ENCODE measurements at places on chromosomes 16 and 17.

GRCh38 chr17:63930951-63931575 is 1.1 kb downstream of the CD79B start:
- no peak for DNase-seq

GRCh38 chr17:12358477-12358876 is 307.2 kb upstream of the MYOCD start:
- DNase-seq = no peak

- DNase-seq = no peak
Observed at GRCh38 chr17:50544516-50544915, 2.5 kb upstream of the SPATA20 start.

DNA sequence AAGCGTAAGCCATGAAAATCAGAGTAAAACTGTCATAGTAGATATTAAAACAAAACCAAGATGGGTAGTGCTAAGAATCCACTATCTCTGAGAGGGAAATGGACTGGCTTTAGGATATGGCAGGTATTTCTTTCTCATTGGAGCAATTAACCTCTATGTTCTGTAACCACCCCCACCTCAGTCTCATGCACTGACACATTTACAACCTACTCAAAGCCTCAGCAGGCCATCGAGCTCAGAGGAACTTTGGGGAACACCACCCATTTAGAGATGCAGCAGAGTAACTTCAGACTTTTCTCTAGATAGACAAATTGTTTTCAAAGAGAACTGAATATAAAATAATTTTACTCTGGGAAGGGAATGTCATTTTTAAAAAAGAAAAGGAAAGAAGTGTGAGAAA is 615.8 kb upstream of the ZFHX3 start:
- DNase-seq = no peak

GRCh38 chr17:29394761-29395160 is 4.6 kb downstream of the TAOK1 start:
- no peak for DNase-seq

- DNase-seq = no peak
Observed at GRCh38 chr16:4775005-4775404, 8.0 kb upstream of the ZNF500 start.

- no peak for DNase-seq
Observed at GRCh38 chr17:73947281-73947965, 256.1 kb upstream of the RPL38 start.

GRCh38 chr17:39197380-39198185 is at the start of gene CACNB1:
Gene CACNB1, minus strand, starts transcription at chr17:39197669. Its CDS starts 174 bp downstream, at chr17:39197495.
- DNase-seq = peak; percentile 88

GRCh38 chr16:4240624-4241023 is 1.3 kb downstream of the SRL start:
- peak; percentile 16 for DNase-seq

DNA sequence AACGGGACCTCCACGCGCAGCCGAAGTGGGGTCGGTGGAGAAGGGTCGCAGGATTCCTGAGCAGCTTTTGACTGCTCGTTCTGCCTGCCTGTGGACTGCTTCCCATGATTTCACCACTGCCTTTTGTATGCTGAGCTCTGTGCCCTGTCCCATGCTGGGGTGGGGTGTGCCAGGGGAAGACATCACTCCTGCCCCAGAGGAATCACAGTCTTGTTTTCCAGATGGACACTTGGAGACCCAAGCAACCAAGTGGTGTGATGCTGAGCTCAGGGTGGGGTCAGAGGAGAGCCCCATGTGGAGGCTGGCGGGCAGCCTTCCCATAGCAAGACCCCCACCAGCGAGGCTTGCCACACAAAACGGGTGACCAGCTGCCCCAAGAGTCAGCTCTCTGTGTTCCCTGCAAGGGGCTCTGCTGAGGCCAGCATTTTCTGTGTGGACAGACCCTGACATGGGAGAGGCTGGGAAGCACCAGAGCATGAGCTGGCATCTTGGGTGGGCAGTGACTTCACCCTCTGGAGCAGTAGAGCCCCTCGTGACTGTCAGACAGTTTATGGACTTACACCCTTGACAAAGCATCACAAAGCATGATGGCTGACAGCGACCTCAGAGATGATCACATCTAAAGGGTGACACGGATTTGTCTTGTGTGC is 111.9 kb downstream of the GNAO1 start:
- DNase-seq = no peak

DNA sequence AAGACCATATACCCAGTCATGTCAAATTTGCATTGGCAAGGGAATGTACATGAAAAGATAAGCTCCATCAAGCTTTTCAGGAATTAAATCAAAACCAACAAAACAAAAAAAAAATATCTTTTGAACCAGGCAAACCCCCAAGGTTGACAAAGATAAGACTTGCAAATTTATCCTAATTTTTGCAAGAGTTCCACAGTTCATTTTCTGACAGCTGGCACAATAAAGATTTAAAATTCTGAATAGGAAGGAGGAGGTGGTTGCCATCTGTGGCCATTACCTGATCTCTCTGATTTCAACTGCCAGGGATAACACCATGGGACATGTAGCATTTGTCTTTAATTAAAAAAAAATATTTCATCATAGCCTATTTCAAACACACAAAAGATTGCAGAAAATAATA is 135.9 kb upstream of the SHISA6 start:
- peak; percentile 90 for DNase-seq

DNA sequence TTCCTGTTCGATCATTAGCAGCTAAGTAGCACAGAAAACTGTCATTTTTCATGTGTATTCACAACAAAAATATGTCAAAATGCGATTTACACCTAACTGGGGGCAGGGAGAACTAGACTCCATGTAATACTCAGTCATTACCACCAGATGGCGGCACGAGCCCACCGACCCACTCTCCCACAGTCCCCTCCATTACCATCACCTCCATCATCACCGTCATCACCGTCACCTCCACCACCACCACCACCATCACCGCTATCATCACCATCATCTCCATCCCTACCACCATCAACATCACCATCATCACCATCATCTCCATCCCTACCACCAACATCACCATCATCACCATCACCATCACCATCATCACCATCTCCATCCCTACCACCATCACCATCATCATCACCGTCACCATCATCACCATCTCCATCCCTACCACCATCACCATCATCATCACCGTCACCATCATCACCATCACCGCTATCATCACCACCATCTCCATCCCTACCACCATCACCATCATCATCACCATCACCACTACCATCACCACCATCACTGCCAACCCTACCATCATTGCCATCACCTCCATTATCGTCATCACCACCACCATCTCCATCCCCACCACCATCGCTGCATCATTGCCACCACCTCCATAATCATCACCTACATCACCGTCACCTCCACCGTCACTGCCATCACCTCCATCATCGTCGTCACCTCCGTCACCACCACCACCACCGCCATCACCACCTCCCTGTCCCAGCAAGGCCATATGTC is 14.4 kb downstream of the NDUFAF8 start:
- peak; percentile 79 for DNase-seq

GRCh38 chr16:31572821-31573220 is 45.1 kb downstream of the AHSP start:
- no peak for DNase-seq

Measured in brain (organoid and tissue), 16 donors.